Panc1 (cell line): ENCODE measurements at places on chromosomes 16 and 17.

GRCh38 chr17:76497979-76498875, 3.0 kb downstream of the RHBDF2 start:
- no peak for DNase-seq

DNA sequence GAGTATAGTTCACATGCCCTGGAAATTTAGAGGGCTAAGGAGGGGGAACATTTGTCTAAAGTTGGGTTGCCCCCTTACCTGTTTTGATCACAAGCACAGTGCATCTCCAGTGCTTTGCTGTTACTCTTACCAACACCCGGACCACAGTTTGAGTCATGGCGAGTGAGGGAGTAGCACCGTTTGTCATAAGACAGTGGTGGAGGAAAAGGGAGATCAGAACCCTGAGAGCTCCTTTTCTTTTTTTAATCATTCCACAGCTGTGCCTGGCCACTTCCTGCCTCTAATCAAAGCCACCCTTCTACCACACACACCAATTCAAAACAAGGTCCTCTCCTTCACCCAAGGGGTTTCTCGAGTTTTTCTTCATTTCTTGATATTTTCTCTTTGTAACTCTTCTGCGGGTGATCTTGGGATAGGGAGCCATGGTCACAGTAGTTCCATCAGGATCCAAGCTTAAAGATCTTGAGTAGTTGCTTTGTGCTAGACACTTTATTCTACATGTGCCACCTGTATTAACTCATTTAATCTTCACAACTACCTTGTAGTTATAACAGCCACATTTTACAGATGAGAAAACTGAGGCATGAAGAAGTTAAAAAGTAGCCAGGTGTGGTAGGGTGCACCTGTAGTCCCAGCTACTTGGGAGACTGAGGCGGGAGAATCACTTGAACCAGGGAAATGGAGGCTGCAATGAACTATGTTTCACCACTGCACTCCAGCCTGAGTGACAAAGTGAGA, 5.0 kb upstream of the MYL4 start:
- no peak for DNase-seq

DNA sequence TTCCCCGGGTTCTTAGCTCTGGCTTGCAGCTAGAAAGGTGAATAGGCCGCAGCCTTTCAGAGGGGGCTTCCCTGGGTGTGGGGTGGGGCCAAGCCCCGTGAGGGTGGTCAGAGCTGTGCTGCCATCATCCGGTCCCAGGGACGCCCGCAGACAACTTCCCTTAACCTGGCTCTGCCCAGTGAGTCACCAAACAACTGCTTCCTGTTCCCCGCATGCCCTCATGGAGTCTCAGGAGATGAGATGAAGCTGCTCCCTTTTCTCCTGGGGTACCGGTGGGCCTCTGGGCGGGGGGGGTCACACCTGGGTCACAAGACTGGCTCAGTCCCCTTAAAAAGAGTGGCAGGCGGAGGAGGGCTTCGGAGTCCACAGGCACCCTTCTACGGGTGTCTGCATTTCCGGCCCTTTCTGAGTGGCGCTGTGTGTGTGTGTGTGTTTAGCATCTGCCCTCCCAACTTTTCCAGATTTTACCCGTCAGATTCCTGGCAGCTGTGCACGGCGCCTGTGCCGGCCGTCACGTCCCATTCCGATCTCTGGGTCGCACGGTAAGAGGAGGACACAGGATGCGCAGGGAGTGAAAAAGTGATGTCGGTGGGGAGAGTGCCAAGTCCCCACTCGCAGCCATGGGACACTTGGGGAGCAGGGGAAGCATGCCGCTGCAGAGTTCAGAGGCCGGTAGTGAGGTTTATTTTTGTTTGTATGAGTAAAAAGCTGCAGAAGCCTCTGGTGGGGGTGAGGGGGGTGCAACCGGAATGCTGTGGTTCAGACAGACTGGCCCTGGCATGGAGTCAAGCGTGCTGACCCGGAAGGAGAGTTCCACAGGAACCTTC, 16.8 kb downstream of the HIC1 start:
- DNase-seq: no peak

GRCh38 chr16:86515413-86515776, 5.1 kb downstream of the FOXF1 start:
- DNase-seq: no peak

- DNase-seq: no peak
Measured at GRCh38 chr16:56352351-56353053, 72.8 kb downstream of the AMFR start.

DNA sequence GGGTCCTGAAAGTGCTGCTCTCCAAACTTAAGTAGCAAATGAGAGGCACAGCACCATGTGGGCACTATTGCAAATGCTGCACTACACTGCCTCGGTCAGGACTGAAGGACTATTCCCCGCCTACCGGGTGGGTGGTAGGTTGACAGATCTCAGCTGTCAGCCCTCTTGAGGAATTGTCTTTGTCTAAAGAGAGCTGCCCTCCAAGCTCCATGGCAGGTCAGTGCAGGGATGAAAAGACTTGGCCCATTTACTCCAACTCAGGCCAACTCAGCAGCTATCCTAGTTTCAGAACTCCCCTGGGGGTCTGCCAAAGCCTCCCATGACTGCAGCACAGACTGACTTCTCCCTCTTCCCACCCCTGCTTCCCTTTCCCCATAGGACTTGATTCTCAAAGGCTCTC, 3.4 kb upstream of the PDZD9 start:
- no peak for DNase-seq

GRCh38 chr17:5184288-5184687, 7.4 kb downstream of the ZNF594 start:
- DNase-seq: no peak

- DNase-seq: no peak
Measured at GRCh38 chr17:7557147-7557764, 1.3 kb upstream of the TNFSF13 start.

DNA sequence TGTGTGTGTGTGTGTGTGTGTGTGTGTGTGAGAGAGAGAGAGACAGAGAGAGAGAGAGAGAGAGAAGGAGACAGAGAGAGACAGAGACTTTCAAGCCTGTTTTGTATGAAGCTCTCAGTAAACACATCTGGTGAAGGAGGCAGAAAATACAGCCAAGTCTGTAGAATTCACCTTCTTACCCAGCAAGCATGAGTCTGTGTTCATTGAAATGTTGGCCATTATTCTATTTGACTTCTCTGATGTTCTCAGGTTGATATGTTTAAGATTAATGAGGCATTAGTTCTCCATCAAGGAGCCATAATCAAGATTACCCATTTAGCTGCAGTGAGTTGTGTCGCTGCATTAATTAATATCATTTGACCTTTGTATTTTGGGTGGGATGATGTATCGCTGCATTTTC, 895.8 kb upstream of the EEF2KMT start:
- no peak for DNase-seq

GRCh38 chr16:55760310-55761001, 72.4 kb downstream of the CES1 start:
- DNase-seq: no peak

DNA sequence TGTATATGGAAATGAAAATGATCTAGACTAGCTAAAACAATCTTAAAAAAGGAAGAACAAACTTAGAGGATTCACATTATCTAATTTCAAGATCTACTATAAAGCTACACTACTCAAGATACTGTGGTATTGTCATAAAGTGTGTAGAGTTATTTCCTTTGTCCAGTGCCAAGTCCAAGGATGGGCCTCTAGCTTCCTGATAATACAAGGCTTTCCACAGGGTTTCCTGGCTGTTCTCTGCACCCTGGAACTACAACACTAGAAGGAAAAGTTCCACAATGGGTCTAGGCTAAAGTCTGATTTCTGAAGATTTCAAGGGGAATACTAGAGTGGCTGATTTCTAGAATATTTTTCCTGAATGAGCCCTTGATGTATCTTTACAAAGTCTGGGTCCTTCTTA, 34.2 kb downstream of the TBC1D3B start:
- DNase-seq: no peak

GRCh38 chr17:4840893-4841242, 7.7 kb downstream of the MINK1 start:
- DNase-seq: no peak
